ENCODE measurements at places on chromosomes 12 and 14.

- DNase-seq, result no peak
Measured at GRCh38 chr12:12405882-12406281, 49.0 kb downstream of the BORCS5 start.

- DNase-seq, result peak; percentile 38
Measured at GRCh38 chr12:47160316-47161244, 80.8 kb upstream of the AMIGO2 start.

- DNase-seq, result no peak
Measured at GRCh38 chr12:25714198-25714984, 161.3 kb upstream of the LMNTD1 start.

GRCh38 chr12:120468821-120469449, 613 bp downstream of the SRSF9 start:
- DNase-seq, result peak; percentile 26

GRCh38 chr14:102717276-102717675, 60.0 kb upstream of the TRAF3 start:
- no peak for DNase-seq

DNA sequence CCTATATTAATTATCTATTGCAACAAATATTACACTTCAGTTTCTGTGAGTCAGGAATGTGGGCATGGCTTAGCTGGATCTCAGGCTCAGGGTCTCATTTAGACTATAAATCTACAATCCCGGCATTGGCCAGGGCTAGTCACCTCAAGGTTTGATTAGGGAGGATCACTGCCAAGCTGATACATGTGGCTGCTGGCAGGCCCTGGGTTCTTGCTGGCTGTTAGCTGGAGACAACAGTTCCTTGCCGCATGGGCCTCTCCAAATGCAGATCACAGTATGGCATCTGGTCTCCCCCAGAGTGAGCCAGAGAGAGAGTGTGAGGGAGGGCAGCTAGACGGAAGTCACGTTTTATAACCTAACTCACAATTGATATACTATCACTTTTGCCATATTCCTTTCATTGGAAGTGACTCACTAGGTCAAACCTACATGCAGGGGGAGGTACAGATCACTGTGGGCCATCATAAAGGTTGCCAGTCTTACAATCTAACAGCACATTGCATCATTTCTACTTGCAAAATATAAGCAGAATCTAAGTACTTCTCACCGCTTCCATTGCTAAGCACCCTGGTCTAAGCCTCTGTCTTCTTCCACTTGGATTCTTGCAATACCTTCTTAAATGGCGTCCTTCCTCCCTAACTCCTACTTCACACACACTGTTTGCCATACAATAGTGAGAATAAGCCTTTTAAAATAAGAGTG, 174.0 kb upstream of the ARHGAP5 start:
- no peak for DNase-seq

DNA sequence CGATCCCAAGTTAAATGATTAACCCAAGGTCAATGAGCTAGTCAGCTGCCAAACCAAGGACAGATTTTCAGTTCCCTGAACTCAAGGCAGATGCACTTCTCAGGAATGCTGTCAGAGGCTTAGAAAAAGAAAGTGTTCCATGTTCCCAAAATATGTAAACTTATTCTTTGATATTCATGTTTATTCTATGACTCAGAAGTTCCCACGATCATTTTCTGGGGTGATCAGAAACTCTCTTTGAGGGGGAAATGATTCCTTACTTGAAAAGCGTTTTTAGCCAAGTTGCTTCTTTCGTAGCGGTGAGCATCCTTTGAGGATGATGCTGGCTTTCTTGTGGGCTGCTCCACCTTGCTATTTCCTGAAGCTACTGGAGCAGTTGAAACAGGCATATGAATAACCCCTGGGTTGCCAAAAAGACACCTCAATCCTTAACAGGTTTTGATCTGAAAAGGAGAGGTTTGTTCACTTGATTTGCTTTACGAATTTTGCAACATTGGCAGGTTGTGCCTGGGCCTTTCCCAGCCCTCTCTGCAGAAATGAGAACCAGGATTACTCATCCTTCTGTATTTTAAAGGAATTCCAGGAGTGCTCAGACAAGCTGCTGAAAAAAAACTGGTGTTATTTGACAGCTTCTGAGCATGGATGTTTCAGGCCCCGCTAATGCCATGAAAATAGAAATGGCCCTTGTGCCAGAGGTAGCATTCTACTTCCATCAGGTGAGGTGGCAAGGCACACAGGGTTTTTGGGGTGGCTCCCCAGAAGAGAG, 121.4 kb upstream of the HIF1A start:
- peak; percentile 56 for DNase-seq

DNA sequence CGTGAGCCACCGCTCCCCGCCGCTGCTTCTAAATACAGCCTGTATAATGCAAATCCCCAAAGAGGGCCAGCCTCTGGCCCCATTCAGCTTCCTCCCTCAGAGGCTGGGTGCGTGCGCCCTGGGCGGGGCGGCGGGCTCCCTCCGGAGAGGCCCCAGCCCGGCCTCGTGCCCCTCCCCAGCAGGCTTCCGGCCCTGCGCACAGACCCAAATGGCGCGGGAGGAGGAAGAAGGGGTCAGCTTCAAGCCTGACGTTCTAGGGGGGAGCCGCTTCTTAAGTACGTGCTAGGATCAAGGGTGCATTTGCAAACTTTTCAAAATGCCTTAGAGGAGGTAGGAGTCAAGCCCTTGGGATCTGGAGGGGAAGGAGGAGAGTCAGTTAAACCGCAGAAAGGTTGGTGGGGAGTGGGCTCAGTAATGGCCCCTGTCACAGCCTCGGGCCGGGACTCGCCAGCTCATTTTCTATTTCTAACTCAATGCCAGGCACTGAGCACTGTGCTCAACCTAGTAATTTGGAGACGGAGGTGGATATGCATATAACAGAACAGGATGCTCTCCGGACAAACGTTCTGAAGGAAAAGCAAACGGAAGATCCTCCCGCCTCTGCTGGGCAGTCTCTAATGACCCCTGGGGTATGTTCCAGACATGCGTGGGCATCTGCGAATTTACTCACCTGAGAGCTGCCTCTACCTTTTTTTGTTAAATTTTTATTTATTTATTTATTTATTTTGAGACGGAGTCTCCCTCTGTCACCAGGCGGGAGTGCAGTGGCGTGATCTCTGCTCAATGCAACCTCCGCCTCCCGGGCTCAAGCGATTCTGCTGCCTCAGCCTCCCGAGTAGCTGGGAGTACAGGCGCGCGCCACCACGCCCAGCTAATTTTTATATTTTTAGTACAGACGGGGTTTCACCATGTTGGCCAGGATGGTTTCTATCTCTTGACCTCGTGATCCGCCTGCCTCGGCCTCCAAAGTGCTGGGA, 32.3 kb downstream of the NINJ2 start:
- no peak for DNase-seq

DNA sequence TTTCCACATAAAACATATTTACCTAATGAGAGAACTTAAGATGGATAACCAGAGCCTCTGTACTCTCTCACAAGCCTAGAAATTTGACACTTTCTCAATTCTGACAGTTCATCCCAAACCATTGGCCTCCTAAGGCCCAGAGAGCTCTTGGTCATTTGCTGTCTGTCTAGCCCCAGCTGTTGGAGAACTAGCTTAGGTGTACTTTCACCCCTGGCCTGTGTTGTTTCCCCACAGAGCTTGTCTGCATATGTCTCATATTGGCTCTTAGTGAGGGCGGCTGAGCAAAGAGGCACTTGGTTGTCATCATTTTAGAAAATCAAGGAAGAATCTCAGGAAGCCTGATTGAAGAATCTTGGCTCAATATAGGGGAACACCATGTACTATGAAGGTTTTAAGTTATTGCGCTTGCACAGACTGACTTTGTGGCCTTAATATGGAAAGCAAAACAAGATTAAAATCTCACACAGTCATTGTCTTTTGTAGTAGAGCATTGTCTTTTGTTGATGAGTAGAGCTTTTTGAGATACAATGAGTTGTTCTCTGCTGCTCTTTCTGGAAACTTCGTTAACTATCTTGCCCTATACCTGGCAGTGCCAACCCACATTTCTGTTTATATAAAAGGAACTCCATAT, 324.6 kb downstream of the RAD51B start:
- DNase-seq, result no peak

DNA sequence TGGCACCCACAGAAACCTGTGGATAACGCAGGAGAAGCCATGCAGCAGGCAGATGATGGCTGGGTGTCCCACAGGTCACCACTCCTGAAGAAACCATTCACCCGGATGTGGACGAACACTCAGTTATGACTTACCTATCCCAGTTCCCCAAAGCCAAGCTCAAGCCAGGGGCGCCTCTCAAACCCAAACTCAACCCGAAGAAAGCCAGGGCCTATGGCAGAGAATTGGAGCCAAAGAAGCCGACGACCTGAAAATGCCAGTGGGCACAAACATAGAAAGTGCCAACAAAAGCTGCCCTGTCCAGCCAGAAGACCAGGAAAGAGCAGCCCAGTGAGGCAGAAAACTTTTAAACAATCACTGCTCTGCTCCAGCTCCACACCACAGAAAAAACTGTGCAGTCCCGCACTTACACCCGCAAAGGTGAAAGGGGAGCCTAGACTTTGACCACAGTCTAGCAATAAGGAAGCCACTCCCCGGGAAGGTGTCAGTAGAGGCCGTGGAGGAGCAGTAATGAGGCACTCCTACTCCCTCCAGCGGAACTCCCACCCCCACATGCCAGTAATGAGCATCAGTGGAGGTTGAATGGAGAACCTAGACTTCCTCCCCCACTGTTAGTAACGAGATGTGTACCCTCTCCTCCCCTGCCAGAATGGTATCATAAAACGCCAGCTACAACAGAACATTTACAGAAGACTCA, 6.0 kb upstream of the ACVRL1 start:
- no peak for DNase-seq

GRCh38 chr12:125503128-125503527, 437.9 kb downstream of the AACS start:
- DNase-seq, result no peak

DNA sequence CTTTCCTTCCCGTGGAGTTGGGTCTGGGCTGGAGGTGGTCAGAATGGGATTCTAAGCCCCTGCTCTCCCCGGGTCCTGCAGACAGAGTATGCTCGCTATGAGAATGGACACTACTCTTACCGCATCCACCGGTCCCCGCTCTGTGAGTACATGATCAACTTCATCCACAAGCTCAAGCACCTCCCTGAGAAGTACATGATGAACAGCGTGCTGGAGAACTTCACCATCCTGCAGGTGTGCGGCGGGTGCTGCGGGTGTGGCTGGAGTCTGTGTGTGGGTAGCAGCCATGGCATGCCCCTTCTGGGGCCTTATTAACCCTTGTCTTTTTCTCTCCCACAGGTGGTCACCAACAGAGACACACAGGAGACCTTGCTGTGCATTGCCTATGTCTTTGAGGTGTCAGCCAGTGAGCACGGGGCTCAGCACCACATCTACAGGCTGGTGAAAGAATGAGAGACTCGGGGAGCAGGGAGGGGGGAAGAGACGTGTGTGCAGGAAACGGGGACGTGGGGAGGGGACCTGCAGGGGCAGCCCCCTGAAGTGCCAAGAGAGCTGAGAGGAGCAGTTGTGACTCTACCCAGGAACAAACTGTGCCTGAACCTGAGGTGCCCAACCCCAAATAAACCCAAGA, 37.0 kb upstream of the TSPAN9 start:
- DNase-seq, result no peak

Data from suppressor macrophage treated with lipopolysaccharide for 4 hours (primary cell).